ENCODE measurements at places on chromosomes 16 and 17.

DNA sequence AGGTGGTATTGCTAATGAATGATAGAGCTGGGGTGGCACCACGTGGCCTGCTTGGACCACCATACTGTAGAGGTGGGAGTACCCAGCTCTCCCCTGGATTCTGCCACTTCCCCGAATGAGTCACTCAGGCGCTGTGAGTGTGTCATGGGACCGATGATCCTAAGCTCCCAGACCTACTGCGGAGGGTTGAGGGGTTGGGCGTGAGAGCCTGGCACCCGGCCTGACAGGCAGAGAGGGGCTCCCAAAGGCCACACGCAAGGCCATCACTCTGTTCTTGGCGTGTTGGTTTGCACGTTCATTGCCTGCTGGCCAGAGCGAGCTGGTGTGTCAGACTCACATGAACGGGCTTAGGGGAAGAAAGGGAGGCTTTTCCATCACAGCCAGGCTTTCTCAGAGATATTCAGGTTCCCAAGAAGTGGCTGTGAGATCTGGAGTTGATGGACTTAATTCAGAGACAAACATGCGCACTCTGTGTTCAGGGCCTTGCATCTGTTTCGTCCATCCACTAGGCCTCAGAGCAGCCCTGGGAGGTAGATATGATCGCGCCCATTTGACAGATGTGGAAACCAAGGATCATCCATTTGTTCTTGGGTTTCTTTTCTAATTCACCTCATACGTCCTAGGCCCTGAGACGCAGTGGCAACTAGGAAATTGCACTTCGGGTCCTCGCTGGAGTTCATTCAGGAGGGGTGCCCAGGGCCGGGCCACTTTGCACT is 41.4 kb downstream of the CMIP start:
- DNase-seq = peak; percentile 28

- DNase-seq = peak; percentile 63
These were observed 125.3 kb downstream of the ANKRD11 start for GRCh38 chr16:89365044-89365467.

DNA sequence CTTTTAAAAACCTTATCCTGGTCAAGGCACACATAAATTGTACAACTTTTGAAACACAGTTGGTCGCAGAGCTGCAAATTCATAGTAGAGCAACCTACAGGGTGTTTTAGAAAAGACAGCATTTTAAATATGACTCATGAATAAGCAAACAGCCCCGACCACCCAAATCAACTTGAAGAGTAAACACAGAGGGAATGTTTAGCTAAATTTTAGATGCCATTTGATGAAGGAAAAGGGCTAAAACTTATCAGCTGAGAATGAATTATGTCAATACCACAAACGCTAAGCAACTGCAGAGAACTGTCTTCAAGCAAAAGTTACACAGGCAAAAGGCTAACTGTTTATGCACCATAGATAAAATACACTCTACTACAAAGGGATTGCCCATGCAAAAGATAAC is 427.5 kb upstream of the PSMD7 start:
- DNase-seq = no peak

DNA sequence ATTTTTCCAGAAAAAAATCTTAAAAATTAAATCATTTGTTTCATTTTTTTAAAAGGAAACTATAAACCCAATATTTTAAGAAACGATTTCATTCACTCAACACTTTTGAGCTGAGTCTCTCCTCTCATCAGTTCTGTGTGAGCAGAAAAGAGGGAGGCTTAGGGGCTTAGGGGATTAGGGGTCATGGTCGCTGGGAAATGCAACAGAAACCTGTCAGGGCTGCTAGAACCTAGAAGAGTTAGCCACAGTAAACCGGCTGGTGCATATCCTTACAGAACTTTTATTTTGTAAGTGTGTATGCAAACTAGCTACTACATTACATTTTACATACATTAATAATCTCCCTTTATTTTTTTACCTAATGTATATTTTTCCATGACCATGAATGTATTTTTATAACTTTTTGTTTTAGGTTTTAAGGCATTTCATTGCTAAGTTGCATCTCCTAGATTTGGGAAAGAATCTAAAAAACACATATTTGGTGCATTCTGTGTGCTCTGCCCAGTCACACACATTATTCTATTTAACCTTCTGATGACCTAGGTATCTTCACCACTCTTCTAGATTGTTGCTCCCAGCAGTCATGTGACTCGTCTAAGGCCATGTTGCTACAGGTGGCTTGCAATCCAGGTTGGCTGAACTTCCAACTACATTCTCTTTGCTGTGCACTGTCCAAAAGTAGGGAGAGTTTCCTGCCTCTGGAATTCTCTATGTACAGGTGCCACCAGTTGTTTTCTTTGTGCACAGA is 24.4 kb downstream of the TBC1D3B start:
- no peak for DNase-seq

DNA sequence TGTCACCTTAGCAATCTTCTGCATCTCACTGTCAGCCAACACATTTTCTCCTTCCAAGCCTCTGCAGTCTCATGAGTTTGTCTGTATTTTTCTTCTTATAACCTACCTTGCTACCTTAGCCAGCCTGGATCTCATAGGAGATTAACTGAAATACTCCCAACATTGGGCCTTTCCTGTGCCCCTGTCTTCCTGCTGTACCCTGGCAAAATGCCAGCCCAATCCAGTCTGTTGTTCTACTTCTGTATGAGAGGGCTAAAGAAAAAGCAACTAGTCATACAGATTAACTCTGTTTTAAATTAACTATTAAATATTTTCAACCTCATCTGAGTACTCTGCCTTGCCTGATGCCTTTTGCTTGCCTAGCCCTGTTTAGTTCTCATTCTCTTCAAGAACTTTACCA is 18.4 kb downstream of the GOSR1 start:
- DNase-seq = no peak

DNA sequence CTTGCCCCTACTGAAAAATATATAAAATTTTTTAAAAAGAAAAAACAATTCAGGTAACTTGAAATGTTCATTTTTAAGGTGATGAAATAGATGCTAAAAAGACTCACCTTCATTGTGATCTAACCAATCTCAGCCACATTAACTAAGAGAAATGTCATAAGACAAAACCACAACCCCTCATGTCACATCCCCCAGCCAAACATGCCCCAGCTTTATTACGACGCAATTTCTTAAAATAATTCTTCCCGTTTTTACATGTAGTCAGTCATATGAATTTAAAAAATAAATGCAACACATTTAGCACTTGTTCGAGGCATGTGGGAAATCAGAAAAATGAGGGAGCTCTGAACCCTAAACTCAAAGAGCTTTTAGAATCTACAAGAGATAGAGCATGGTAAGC is 9.5 kb downstream of the AMFR start:
- peak; percentile 17 for DNase-seq

DNA sequence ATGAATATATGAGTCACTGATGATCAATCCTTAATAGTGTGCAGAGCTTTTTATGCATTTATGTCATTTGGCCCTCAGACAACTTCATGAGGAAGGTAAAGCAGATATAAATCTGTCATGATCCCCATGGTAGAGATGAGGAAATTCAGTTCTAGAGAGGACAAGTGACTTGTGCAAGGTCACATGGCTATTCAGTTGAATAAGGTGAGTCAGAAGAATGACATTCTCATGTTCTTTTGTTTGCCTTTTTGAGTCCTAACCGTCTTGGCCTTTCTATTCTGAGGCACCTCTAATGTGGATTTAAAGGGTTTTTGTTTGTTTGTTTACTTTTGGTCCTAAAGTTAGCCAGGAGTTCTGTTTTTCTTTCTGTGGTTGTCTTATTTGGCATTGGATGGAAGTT is 116.2 kb upstream of the ELAC2 start:
- DNase-seq = no peak

DNA sequence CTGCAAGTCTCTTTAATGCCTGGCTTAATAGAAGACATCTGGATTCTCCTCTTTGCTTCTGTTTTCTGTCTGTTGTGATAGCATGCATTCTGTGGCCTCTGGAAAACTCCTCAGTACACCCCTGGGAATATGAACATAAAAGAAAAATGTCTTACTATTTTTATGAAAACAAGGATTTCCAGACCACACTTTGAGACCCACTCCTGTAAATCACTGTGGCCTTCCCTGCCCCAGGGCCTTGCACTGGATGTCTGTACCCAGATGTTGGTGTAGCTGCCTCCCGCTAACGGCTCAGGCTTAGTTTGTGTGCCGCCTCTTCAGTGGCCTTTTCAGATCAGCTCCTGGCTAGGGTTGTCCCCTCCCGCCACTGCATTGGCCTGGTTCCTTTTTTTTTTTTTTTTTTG is 126.6 kb downstream of the SOCS1 start:
- peak; percentile 74 for DNase-seq

GRCh38 chr17:35729405-35729833 is 2.0 kb upstream of the RASL10B start:
- DNase-seq = no peak

DNA sequence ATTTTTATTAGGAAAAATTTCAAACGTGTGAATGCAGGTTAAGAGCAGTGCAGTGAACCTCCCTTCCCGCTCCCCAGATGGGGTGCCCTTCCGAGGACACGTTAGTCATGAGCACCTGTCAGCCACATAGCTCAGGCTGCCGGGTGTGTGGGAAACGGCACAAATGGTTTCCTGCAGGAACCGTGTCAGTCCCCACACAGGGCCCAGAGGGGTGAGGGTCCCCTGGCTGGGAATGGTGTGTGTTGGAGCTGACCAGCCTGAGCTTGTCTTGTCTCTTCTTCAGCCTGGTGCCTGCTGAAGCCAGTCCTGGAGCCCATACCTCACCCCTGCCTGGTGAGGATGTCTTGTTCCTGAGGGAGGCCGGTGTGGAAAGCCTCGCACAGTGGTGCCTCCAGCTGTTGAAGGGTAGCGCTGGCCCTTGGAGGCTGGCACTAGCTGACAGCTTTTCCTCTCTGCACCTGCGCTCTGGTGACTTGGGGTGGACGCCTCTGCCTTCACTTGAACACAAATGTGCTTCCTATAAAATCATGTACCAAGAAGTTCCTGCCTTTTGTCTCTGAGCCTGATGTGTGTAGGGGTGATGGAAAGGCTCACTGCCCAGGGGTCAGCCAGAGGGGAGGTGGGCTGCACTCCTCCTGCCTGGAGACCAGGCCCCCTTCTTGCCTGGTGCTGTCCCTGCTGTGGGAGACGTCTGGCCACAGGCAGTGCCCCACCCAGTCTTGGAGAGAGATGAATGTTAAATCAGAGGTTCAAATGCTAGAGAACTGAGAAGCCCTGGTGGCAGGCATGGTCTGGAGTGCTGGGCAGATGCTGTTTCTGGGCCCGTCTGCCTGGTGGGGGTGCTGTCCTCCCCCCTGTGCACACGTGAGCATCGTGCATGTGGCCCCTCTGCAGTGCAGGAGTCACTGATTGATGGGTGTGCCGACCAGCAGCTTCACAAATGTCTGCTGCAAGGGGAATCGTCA is 102.6 kb upstream of the ZNF750 start:
- DNase-seq = no peak

GRCh38 chr17:412211-413015 is 59.8 kb upstream of the RPH3AL start:
- DNase-seq = peak; percentile 65

- DNase-seq = no peak
These were observed 16.5 kb upstream of the ST6GALNAC1 start for GRCh38 chr17:76659928-76660655.

DNA sequence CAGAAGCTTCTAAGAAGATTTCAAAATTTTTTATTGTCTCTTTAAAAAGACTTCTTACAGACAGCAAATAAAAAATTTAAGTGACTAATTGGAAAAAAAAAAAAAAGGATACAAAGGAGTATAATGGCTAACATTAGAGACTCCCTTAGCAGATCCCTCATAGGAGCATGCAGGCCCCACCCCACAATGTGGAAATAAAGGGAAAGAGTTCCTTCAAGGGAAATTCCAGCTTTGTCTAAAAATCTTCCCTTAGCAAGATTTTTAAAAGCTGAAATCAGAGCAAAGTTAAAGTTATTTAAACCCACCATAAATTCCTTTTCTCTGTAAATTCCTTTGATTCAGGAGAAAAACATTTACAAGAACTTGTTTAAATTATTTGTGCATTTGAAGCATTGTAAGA is 32.5 kb upstream of the NOS2 start:
- DNase-seq = no peak

- no peak for DNase-seq
These were observed 100.1 kb upstream of the TOB1 start for GRCh38 chr17:50966163-50966666.

- no peak for DNase-seq
These were observed 24.3 kb upstream of the B4GALNT2 start for GRCh38 chr17:49108318-49108717.

- DNase-seq = peak; percentile 85
These were observed 44.0 kb downstream of the TUBD1 start for GRCh38 chr17:59848778-59849177.

GRCh38 chr17:64783556-64784352 is 121.6 kb upstream of the SMURF2 start:
- DNase-seq = no peak

GRCh38 chr16:65469116-65469515 is 347.3 kb upstream of the CDH11 start:
- DNase-seq = no peak

- DNase-seq = peak; percentile 78
These were observed 60.9 kb downstream of the CLEC19A start for GRCh38 chr16:19346335-19346922.

DNA sequence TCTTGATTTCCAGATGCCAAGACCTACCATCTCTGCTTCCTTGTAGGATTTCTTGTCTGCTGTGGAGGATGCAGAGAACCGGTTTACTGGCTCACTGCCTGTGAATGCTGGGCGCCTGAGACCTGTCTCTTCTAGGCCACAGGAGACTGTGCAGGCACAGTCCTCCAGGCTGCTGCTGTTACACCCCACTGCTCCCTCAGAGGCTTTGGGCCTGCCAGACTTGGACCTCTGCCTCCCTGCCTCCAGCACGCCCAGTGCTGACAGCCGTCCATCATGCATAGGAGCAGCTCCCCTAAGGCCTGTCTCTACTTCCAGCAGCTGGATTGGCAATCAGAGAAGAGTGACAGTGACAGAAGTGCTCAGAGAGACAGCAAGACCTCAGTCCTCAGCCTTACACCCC is 6.1 kb downstream of the HROB start:
- no peak for DNase-seq
